ENCODE measurements at places on chromosomes 11 and 22.

DNA sequence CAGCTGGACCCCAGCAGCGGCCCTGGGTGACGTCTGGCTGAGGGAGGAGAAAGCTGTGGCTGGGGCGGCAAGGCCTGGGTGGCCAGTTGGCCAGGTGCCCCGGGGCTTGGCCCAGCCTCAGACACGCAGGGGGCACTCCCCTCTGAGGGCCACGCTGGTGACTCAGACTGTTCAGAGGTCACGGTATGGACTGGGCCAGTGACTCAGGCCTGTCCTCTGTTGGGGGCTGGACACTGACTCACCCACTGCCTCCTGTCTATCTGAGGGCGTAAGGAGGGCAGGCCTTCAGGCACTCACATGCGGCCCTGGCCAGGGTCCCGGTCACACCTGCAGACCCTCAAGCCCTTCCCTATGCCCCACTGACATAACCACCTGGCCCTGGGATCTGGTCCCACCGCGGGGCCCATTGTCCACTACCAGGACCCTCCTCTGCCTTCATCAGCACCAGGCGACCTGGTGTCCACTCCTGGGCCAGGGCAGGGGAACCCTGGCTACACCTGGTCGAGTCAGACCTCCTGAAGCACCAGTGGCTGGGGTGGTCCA lies 3.7 kb upstream of the MUC5AC start:
- no peak for DNase-seq

- DNase-seq: no peak
Observed at GRCh38 chr11:62777389-62777788, 6.2 kb downstream of the TAF6L start.

GRCh38 chr22:32013200-32013599 lies 29.9 kb upstream of the SLC5A1 start:
- DNase-seq: no peak

DNA sequence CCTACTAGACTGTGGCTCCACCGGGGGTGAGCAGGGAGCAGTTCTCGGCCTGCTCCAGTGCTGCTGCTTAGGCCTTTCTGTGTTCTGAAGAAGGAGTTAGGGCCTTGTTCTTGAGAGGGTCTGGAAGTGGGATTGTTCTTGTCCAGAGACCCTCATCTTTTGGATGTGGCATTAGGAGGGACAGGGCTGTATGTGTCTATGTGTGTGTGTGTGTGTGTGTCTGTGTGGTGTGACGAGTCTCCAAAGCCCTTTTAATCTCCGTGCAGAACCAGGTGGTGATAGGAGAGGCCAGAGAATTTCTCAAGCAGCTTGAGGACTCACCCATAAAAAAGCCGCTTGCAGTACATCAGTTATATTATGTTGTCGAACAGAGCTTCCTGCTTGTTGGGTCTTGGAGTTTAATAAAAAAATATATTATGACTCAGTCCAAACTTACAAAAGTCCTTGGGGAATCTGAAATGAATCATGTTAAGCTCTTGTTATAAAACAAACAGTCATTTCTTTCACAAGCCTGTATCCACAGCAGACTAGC lies 196.5 kb downstream of the TENM4 start:
- no peak for DNase-seq

DNA sequence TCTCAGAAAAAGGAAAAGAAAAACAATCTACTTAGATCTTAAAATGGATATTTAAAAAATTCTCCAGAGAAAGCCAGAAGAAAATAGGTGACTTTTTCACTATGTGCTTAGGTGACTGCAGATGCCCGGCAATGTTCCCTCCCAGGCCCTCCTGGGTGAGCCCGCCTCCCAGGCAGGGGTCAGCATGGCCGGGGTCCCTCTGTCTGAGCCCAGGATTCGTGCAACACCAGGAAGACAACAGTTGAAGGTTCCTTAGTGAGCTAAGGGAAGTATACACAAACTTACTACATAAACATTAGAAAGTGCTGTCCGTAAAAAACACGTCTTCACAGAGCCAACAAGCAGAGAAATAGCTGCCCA lies 11.6 kb downstream of the MAPK8IP2 start:
- no peak for DNase-seq

DNA sequence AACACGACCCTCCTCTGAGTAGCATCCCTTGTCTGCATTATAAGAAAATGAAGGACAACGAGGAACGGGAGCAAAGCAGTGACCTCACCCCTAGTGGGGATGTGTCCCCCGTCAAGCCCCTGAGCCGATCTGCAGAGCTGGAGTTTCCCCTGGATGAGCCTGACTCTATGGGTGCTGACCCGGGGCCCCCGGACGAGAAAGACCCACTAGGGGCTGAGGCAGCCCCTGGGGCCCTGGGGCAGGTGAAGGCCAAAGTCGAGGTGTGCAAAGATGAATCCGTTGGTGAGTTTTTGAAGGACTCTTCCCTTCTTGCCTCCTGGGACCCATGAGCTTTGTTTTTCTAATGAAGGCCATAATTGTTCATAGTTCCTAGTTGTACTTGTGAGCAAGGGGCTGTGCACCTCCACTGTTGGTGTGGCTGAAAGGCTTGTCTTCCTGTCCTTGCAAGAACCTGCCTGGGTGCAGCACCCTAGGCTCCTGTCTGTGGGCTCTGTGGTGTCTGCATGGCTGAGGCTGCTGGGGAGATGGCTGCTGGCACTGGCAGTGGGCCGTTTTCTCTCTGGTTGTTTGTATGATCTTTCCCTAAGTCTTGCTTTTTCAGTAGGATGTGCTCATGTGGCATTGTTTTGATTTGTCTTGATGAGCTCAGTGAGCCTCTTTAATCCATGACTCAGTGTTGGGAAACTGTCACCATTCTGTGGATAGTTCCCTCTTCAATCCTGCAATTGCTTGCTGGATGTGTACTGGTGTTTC lies 10.1 kb downstream of the DGCR8 start:
- DNase-seq: no peak

DNA sequence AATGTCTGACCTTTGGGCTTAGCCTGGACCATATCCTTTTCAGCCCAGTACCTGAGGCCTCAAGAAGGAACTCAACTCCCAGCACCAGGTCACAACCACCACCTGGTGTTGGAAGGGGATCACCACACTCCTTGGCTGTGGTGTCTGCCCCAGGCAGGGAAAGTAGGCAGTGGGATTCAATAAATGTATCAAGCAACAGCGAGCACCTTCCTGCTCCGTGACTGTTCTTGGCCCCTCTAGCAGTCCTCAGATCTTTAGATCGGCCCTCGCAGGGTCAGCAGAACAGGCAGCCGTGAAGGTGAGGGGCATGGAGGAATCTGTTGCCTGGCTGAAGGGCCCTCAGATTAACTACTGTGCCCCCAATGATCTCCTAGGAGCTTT lies 15.9 kb downstream of the ARFGAP2 start:
- no peak for DNase-seq

DNA sequence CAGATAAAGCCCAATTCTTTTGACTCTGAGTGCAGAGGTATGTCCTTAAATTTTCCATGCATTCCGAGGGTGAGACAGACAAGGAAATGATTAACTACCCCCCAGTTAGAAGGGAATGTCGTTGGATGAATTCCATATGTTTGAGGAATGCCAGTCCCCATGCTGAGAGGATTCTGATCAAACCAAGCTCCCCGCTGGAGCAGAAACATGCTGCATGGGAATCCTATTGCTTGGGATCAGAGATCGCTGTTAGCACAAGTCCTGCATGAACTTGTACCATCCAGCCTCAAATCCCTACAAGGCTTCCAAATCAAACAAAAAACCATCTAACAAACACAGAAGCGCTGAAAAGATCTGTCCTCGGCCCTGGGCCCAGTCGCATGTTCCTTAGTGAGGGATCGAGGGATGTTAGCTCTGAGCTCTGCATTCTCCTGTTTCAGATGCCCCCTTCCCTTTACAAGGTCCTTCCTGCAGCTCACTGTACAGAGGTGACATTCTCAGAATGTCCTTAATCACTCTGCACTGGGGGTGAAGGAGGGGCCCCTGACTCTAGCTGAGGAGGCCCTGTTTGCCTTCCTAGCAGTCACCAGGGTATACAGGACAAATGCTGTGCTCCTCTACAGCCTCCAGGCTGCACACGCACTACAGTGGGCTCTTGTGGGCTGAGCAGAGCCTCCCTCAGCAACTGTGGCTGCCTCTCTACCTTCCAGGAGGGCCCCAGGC lies 353.4 kb downstream of the TENM4 start:
- no peak for DNase-seq

DNA sequence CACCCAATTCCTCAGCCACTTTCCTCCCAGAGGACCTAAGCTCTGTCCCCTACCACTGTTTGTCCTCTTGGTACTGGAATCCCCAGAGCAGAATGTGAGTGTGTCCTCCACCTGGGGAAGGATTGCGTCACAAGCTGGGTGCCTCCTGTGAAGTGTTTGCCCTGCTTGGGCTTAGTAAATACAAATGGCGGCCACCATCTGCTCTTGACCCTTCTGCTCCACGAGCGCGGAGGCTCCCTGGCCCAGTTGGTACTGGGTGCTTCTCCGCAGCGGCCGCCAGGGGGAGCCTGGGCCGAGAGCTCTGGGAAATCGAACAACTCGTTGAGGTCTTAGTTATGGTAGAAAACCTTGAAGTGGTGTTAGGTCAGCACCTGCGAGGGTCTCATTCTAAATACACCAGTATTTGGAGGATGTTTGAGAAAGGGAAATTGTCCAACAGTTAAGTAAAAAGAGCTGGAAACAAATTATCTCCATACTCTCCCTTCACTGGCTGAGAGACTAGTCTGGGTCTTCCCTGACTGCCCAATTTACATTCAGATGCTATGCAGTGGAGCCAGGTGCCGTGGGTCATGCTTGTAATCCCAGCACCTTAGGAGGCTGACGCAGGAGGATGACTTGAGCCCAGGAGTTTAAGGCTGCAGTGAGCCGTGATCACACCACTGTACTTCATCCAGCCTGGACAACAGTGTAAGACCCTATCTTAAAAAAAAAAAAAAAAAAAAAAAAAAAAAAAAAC lies 74.6 kb upstream of the TEAD1 start:
- DNase-seq: peak; percentile 31

DNA sequence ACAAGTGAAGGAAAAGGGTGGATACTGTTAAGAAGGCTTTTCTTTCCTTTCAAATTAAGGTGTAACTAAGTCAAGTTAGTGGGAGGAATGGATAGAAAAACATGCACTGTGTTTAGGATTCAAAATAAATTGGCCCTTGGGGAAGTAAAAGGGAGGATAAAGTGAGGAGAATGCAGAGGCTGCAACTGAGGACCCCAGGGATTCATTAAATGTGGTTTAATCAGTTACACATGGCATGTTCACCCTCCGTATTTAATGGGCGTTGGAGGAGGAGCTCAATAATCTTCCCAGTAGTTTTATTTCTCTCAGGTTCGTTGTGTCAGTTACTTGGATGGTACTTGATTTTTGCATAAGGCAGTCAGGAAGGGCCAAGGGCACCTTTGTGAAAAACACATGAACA lies 966.3 kb downstream of the JRKL start:
- DNase-seq: no peak

- no peak for DNase-seq
Observed at GRCh38 chr11:18064450-18065054, 18.5 kb upstream of the TPH1 start.

GRCh38 chr11:128511712-128512111 lies 75.6 kb downstream of the ETS1 start:
- no peak for DNase-seq

DNA sequence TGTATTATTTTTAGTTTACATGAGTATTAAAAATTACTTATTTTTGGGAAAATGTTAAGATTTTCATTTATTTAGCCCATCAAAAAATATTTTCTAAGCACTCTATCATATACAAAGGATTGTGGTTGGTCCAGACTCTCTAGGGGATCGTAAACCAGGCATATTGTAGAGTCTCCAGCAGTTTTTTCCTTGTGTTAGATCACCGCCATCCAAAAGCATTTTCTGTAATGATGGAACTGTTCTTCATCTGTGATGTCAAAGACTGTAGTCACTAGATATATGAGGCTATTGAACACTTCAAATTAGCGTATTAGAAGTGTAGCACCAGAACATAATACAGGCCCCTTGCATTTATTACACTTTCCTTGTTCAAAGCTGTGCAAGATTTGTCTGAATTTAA lies 154.9 kb downstream of the SBF2 start:
- DNase-seq: no peak

GRCh38 chr11:125773516-125773915 lies 5.1 kb downstream of the PATE2 start:
- DNase-seq: no peak

DNA sequence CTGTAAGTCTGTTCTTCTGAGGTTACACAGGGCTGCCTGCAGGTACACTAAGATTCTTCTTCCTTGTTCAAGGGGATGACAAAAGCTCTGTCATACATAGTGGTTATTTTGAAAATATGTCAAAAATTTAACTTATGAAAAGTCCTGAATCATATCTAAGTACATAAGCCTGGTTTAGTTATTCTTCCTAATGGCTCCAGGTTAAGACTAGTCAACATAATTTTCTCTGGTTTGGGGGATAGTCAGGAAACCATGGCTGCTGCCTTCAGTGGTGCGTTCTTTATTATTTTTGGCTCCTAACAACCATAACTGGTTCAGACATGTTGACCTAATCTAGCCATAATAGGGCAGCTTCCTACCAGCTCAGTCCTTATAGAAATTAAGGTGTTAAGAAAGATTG lies 257.4 kb upstream of the DDI1 start:
- DNase-seq: no peak

DNA sequence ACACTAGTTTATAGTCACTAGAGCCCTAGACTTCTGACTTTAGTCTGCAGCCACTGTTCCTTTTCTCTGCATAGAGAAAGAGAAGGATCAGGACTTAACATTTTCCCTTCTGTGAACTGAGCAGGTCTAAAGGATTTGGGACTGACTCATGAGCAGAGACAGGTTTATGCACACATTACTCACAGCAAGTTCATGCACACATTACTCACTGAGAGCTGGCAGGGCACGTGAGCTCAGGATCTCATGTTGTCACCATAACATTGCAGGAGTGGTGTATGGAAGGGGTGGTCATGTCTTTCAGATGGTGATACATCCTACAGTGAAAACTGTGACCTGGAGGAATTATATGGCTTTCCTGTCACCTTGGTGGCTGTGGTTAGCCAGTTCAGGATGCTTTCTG lies 56.4 kb downstream of the CEP164 start:
- no peak for DNase-seq

Data from stimulated activated CD4-positive, alpha-beta T cell treated with anti-CD3 and anti-CD28 coated beads, Interleukin-1b, Interleukin-23, amount 100 ng/mL, for 1 hour (primary cell).